ENCODE measurements at places on chromosomes 7 and 10.

GRCh38 chr10:132178672-132179545, 7.8 kb upstream of the DPYSL4 start:
- DNase-seq = no peak

GRCh38 chr10:62073429-62073828, 171.9 kb downstream of the ARID5B start:
- no peak for DNase-seq

DNA sequence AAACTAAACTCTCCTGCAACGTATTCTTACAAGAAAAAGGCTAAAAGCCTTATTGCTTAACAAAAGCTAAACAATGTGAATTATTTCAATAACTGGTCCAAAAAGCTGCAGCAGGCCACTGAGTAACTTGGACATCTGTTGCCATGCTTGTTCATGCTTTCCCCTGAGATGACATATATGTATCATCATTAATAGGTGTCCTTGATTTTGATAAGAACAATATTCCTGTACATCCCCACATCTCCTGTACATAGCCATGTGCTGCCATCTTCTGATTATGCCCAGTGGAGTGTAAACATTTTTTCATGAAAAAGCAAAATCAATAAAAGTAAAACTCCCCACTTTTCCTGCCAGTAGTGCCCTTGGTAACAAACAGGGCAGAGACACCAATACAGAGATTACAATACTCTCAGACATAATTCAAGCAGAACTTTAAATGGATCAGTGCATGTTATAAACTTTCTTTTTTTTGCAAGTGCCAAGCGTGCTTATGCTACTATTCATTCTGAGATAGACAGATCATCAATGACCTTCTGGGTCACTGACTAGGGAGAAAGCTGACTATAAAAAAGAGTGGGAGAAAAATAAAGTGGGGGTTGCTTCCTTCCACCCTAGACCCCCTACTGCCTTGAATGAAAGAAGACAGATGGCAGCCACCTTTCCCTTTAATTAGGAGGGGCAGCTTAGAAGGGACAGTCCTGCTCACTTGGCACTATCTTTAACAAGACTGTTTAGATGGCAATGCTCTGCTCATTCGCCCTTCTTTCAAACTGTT, 205.5 kb upstream of the KLF14 start:
- no peak for DNase-seq

GRCh38 chr10:54081950-54082349, 719.1 kb downstream of the PCDH15 start:
- no peak for DNase-seq

GRCh38 chr10:125868372-125868975, 12.6 kb downstream of the DHX32 start:
- DNase-seq = no peak

All from 8988T (cell line).